ENCODE measurements at places on chromosomes 6 and 20.

- no peak for DNase-seq
- no peaks in the 10 kb centered on the region for H3K27me3 ChIP-seq
- H3K4me1 ChIP-seq, result peaks cover 10% of the 10 kb centered on the region
- no peak overlapping the region for H3K4me3 ChIP-seq
- H3K36me3 ChIP-seq, result peaks cover 17% of the 10 kb centered on the region
- H3K27ac ChIP-seq, result no peak overlapping the region
Observed at GRCh38 chr6:1912731-1913130, 303.0 kb downstream of the FOXC1 start.

DNA sequence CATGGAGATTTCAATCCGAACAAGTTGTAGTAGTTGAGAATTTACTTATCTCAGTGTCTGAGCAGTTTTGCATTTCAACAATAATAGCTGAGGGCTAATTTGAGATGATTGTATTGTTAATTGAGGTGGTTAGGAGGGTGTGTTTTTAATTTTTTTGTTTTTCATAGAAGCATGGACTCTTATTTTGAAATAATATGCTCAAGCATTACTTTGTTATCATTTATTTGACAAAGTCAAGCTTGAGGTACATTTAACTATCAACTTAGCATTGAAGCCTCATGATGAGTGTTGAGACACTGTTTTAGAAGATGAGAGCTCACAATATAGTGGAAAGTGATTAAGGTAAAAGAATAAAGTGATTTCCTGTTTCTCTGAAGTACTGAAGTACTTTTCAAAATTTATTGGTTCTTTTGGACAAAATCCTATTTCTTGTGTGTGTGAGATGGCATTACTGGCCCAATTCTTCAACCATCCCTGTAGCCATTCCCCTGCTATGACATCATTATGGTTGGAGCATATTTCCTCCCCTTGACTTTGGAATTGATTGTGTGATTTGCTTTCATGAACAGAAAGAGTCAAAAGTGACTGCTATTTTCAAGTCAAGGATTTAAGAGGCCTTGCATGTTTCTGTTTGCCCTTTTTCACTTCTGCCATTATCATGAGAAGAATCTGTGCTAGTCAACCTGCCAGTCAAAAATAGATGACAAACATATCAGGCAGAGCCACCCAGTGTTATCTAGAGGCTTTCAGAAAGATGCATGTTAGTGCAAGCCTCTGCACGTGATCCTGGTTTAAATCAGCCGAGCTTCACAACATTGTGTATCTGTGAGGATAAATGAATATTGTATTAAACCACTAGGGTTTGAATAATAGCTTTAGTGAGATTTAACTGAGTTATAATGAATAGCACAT, 1112.3 kb upstream of the CITED2 start:
- no peaks in the 10 kb centered on the region for H3K4me1 ChIP-seq
- H3K27ac ChIP-seq, result no peak overlapping the region
- DNase-seq, result no peak
- no peaks in the 10 kb centered on the region for H3K36me3 ChIP-seq
- no peaks in the 10 kb centered on the region for H3K27me3 ChIP-seq
- no peak overlapping the region for H3K4me3 ChIP-seq

DNA sequence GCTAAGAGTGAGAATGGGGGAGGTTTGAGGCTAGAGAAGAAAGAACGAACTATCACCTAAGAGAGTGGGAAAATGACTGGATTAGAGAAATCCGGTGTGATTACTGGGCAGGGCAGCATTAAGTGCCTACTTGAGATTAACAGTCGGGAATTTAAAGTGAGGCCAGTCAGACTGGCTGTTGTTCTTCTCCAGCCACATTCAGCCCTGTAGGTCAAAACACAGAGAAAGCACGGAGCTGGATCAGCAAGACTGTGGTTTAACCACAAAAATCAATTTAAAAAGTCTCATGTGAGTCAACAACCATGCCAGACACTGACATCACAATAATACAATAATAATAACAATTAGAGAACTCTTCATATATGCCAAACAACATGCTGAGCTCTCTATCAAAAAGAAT, 301.9 kb upstream of the SGK1 start:
- no peak overlapping the region for H3K27ac ChIP-seq
- H3K4me3 ChIP-seq, result no peak overlapping the region
- no peaks in the 10 kb centered on the region for H3K36me3 ChIP-seq

- no peak overlapping the region for H3K27ac ChIP-seq
- H3K27me3 ChIP-seq, result peaks cover 3% of the 10 kb centered on the region
- DNase-seq, result no peak
- H3K4me1 ChIP-seq, result peaks cover 4% of the 10 kb centered on the region
- H3K36me3 ChIP-seq, result peaks cover 9% of the 10 kb centered on the region
Observed at GRCh38 chr6:141552031-141552430, 580.7 kb upstream of the GJE1 start.

DNA sequence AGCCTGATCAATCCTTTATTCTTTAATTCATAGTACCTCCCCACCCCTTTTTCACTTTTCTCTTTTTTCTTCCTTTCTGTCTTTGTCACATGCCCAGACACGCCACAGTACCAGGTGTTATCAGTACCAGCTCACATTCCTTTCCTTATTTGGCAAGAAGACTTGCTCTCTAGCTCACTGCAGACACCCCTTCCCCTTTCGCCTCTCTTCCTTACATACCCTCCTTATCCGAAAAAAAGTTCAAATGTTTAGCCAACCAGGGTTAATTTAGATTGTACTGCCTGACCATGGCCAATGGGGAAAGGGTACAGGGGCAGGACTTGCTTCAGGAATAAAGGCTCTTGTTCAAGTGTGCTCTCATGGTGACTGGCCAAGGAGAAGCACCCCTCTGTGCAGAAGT, 9.3 kb upstream of the SIRPB2 start:
- no peak overlapping the region for H3K4me3 ChIP-seq
- peaks cover 3% of the 10 kb centered on the region for H3K36me3 ChIP-seq
- no peak overlapping the region for H3K27ac ChIP-seq

GRCh38 chr20:8127553-8128255, 4.4 kb upstream of the PLCB1 start:
- no peaks in the 10 kb centered on the region for H3K36me3 ChIP-seq
- peaks cover 36% of the 10 kb centered on the region for H3K27me3 ChIP-seq
- peak; percentile 15 for DNase-seq
- peaks cover 19% of the 10 kb centered on the region for H3K4me1 ChIP-seq

DNA sequence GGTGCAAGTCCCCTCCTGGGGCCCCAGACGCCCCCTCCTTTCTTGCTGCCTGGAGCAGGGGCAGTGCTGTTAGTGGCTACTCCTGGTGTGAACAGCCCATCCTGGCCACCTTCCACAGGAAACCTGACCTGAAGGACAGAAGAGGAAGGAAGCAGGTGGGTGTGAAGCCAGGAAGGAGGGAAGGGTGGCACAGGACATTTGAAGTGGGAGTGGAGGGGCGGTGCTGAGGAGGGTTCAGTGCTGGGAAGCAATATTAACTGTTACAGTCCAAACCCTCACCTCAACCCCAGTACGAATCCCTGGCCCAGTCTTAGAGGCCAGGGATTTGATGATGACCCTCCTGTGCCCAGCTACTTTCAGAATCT, 766 bp downstream of the PRICKLE4 start:
- peaks cover 10% of the 10 kb centered on the region for H3K27me3 ChIP-seq
- no peak overlapping the region for H3K4me3 ChIP-seq
- DNase-seq, result no peak
- peaks cover 21% of the 10 kb centered on the region for H3K4me1 ChIP-seq

- no peak for DNase-seq
- H3K4me3 ChIP-seq, result no peak overlapping the region
- no peaks in the 10 kb centered on the region for H3K4me1 ChIP-seq
- H3K27me3 ChIP-seq, result peaks cover 14% of the 10 kb centered on the region
Observed at GRCh38 chr6:13026557-13026956, 301.8 kb downstream of the TBC1D7 start.

DNA sequence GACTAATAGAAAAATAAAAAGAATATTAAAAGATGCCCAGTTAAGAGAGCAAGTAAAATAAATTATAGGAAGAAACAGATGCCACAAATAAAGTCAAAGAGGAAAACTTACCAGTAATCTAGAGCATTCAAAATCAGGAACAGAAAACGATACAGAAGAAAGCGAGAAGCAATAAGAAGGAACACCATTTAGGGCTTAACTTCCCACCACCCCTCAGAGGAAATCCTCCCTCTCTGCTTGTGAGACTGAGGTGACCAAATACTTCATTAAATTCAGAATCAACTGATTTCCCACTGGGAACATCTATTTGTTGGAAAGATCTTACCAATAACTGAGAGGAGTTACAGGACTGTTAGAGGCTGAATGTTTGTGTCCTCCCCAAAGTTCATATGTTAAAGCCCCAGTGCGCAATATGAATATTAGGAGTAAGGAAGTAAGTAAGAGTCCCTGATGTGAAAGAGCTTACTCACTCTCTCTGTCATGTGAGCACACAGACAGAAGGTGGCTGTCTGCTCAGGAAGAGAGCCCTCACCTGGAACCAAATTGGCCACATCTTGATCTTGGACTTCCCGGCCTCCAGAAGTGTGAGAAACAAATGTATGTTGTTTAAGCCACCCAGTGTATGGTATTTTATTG, 19.5 kb downstream of the KATNA1 start:
- H3K4me3 ChIP-seq, result no peak overlapping the region
- H3K27me3 ChIP-seq, result no peaks in the 10 kb centered on the region
- H3K36me3 ChIP-seq, result peaks cover 11% of the 10 kb centered on the region
- H3K4me1 ChIP-seq, result peaks cover 8% of the 10 kb centered on the region
- peak overlapping the region; percentile 3 for H3K27ac ChIP-seq

DNA sequence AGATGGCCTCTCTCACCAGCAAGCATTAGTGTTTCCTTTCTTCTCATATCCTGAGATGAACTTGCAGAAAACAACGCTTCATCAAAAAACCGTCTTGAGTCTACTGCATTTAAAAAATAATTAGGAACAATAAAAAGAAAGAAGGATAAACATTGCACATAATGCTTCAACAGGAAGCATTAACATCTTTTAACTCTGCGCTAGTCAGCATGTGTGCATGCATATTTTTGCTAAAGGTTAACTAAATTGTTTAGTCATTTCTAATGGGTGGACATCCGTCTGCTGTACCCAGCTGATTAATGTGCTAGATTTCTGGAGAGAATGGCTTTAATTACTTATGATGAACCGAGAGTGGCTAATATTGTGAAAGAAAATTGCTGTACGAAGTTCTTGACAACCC, 349.3 kb downstream of the SOX4 start:
- H3K27me3 ChIP-seq, result no peaks in the 10 kb centered on the region
- H3K36me3 ChIP-seq, result no peaks in the 10 kb centered on the region
- no peak overlapping the region for H3K27ac ChIP-seq

- no peaks in the 10 kb centered on the region for H3K36me3 ChIP-seq
- H3K27ac ChIP-seq, result no peak overlapping the region
- peak overlapping the region; percentile 13 for H3K4me3 ChIP-seq
- peak; percentile 35 for DNase-seq
Observed at GRCh38 chr6:106339334-106340029, 13.9 kb upstream of the ATG5 start.
